ENCODE measurements at places on chromosomes 6 and 20. TPM values are rescaled to one million over a fixed set of nuclear protein-coding genes. Genes with fewer than 3 reads are reported as not detected.

CCM2L gene
- 4.6 TPM for total RNA-seq

GLP1R gene
- not detected for total RNA-seq

COL21A1 gene
- 0.80 TPM for total RNA-seq

PAK5 gene
- 1.3 TPM for total RNA-seq

FAM209A gene
- total RNA-seq = 0.96 TPM

LHFPL5 gene
- not detected for total RNA-seq

LPIN3 gene
- 39.0 TPM for total RNA-seq

PXMP4 gene
- total RNA-seq = 7.9 TPM

Data from breast epithelium (tissue), 4 donors.